Left ventricle myocardium inferior (tissue), 1 donor: ENCODE measurements at places on chromosomes 7 and 10.

GRCh38 chr7:129066290-129067131, 11.6 kb upstream of the TNPO3 start:
- DNase-seq, result no peak

- no peak for DNase-seq
These were observed 11.5 kb upstream of the CC2D2B start for GRCh38 chr10:95896071-95896850.

GRCh38 chr10:85177767-85178166, 849.4 kb downstream of the CCSER2 start:
- DNase-seq, result no peak

GRCh38 chr7:110921595-110922151, 169.3 kb upstream of the LRRN3 start:
- no peak for DNase-seq

GRCh38 chr10:100878291-100878910, 34.4 kb upstream of the SLF2 start:
- DNase-seq, result peak; percentile 36

GRCh38 chr10:62688971-62689700, 115.4 kb upstream of the ADO start:
- DNase-seq, result no peak

DNA sequence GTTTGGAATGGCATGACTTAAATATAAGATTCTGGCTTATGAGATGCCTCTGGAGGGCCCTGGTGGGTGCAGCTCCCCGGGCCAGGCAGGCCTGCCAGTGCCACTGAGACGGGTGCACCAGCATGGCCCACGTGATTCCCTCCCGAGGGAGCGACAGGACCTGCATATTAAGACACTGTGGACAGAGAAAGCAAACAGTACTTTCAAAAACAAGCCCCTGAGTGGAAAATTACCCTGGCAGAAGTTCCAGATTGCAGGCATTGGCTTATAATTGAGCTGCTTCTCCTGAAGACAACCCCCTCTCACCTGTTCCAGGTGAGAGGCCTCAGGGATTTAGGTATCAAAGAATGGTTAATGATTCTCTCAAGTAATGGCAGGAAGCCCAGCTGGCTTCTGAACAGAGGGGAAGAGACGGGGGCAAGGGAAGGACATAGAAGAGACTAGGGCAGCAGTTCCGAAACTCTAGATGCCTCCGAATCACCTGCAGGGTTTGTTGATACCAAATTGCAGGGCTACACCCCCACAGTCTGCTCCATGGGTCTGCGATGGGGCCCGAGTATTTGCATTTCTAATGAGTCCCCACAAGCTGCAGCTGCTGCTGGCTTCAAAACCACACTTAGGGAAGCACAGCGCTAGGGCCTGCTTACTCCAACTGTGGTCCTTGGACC, 66.0 kb upstream of the DOCK1 start:
- DNase-seq, result no peak

DNA sequence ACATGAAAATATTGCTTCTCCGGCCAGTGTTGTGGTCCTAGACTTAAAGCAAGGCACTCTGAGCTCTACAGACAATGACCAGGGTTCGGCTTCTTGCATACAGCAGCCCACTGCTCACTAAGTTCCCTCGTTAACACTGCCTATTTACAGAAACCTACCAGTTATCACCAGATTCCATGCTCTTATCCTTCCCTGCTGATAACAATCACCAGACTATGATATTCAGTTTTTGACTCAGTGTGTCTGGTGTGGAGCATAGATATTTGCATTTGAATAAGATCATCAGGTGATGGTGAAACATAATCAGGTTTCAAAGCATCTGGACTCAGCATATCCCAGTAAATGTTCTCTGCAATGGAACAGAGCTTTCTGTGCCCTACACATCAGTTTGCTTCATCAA, 182.3 kb downstream of the SNX13 start:
- DNase-seq, result no peak

- DNase-seq, result no peak
These were observed 12.0 kb downstream of the GNAI1 start for GRCh38 chr7:80146545-80147182.

DNA sequence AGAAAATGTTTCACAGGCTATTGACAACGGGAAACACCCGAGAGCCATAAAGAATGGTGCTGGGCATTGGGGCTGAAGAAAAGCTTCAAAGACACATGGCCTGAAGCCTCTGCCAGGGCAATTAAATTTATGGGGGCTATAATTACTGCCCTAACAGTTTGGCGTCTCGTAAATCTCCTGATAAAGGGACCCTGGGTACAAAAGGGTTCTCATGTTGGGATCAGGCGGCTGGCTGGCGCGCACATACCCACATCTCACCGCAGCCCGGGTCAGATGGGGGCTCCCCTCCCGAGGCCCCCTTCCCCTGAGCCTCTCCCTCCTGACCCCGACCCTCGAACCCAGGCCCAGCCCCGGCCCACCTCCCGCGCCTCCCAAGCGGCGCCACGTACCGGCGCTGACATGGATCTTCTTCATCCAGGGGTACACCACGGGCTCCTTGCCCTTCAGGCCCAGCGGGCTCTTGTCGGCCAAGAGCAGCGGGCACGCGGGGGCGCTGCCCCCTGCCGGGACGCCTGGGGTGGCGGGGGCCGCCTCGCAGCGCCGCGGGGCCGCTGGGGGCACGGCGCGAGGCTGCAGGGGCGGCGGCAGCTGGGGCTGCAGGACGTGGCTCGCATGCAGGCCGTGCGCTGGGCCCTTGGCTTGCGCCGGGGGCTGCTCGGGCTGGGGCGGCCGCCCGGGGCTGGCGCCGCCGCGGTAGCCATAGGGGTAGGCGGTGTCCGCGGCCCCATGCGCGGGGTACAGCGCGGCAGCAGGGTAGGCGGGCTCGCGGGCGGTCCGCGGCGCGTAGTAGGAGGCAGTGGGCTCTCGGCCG, 623 bp downstream of the HOXA4 start:
- no peak for DNase-seq

DNA sequence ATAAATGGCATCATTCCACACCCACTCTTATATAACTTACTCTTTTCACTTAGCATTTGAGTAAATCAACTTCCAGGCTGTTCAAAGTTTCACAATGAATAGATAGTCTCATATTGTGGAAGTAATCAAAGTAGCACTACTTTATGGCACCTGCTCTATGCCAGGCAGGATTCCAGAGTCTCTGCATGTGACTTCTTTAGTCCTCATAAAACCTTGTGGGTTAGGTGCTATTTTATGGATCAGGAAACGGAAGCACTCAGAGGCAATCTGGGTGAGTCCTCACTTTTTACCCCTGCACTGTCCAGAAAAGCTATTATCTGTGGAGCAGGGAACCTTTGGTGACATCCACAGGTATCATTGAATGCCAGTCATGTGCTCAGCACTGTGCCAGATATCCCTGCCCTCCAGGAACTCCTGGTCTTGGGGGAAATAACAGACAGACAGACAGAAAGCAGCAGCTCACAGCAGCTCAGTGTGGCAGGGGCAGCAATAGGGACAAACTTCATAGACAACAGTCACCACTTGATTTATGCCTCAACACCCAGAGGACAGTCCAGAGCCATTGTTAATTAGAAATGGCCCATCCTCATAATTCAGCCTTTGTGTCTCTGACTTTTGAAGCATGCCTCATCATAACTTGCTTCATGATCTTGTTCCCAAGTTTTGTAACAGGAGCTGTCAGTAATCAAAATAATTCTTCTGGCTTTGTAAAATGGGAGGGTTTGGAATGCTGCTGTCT, 160.6 kb downstream of the SEC23IP start:
- no peak for DNase-seq
